ENCODE measurements at places on chromosomes 4 and X. TPM values are rescaled to one million over a fixed set of nuclear protein-coding genes. Genes with fewer than 3 reads are reported as not detected.

The PF4V1 gene
- not detected for total RNA-seq

The SMIM10 gene
- total RNA-seq = 0.35 TPM

The CSAG1 gene
- total RNA-seq = not detected

The PGRMC2 gene
- 44.3 TPM for total RNA-seq

The CT45A1 gene
- total RNA-seq = not detected

The VCX2 gene
- total RNA-seq = not detected

The FAM47B gene
- total RNA-seq = not detected

The PRKG2 gene
- total RNA-seq = 0.60 TPM

The CAPN6 gene
- not detected for total RNA-seq

The ASMT gene
- 0.40 TPM for total RNA-seq

The OPRPN gene
- total RNA-seq = not detected

The UGT2B11 gene
- total RNA-seq = not detected

The RBBP7 gene
- total RNA-seq = 137 TPM

Data from activated CD4-positive, alpha-beta memory T cell treated with anti-CD3 and anti-CD28 coated beads, Interleukin-2, amount 10 ng/mL, durations not matched to agents 7 days and 5 days (primary cell).